CD4-positive, CD25-positive, alpha-beta regulatory T cell (primary cell): ENCODE measurements at places on chromosomes 1 and 21. TPM values are rescaled to one million over a fixed set of nuclear protein-coding genes. Genes with fewer than 3 reads are reported as not detected.

DNA sequence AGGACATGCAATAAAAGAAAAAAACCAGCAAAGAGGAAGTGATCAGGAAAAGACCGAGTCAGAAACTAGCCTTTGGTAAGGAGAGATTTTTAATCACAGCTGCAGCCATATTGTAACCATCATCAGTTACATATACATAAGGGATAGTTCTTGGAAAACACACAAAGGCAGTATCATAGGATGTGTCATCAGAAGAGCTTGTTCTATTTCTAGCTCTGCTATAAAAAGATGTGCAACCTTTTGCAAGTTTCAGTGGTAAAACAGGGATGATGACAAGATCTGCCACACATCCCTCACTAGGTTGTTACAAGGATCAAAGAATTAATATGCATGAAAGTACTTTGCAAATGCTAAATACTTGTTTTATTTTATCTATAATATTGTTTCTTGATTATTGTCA lies 342.0 kb downstream of the VAV3 start:
- no peak for DNase-seq

GRCh38 chr1:228007049-228007800 lies 427 bp downstream of the WNT3A start:
- no peak for DNase-seq

DNA sequence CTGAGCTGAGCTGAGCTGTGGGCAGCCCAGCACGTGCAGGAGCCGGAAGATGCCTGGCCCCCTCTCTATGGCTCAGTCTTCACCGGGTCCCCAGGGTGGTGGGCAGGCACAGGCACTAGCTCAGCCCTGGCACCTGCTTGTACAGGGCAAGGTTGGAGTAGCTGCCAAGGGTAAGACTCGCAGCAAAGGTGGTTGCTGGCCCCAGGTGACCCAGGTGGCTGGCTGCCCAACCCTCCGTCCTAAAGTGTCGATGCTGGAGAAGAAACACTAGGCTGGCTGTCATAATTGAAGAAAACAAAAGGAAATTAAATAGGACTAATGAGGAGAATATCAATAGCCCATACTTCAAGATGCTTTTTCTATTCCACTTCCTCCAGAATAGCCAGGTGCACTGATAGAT lies 77.1 kb upstream of the ACTL8 start:
- no peak for DNase-seq

- DNase-seq: no peak
These were observed 11.4 kb upstream of the TSPEAR start for GRCh38 chr21:44722731-44723130.

GRCh38 chr1:30323841-30324240 lies 399.5 kb downstream of the MATN1 start:
- DNase-seq: no peak

- no peak for DNase-seq
These were observed 5.0 kb downstream of the CHODL start for GRCh38 chr21:18249672-18250071.

- no peak for DNase-seq
These were observed 652.5 kb downstream of the KIF26B start for GRCh38 chr1:245807306-245807705.

DNA sequence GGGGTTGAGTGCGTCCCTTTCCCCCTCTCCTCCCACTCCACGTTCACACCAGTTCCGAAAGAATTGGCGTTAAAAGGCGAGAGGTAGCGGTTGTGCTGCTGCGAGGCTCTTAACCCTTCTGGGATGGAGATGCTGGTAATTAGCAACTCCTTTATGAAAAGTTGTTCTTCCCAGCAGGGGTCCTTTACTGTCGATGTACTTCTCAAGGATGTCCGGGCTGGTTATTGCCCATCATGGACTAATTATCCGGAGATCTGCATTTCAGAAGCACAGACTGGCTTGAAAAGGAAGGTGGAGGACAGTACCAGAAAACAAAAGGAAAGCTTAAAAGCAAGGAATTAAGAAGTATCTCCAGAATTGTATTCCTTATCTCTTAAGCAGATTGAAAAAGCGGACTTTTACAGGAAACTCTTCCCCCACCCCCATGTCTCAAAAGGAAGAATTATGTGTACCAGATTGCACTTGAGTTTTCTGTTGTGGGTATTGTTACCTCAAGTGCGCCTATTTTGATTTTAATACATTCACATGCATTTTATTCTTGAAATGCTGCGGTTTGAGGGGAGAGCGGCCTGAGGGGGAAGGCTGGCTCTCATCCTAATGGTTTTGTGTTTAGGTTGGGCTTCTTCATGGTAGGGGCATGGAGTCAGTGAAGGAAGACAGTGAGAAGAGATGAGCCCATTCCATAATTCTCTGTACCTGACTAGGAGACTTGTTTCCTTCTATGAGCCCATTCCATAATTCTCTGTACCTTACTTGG lies 1.5 kb downstream of the AK4 start:
- no peak for DNase-seq

DNA sequence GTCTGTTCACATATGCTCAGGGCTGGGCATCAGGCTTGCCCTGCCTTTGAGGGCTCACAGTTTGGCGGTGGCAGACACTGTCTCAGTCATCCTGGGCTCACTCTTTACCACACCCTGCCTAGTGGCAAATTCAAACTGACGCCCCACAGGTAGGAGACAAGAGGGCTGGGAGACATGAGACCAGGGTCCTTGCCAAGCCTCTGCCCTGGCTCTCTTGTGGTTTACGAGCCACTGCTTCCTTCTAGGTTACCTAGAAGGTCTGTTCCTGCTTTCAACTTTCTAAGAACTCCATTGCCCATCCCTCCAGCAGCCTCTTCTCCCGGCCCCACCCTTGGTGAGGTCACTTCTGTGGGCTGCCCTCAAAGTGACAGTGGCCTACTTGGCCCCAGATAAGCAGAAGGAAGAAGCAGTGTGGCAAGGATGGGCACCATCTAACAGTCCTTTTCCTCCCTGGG lies 10.5 kb downstream of the KIF21B start:
- DNase-seq: no peak

GRCh38 chr21:39346206-39346605 lies 2.7 kb downstream of the HMGN1 start:
- DNase-seq: no peak

DNA sequence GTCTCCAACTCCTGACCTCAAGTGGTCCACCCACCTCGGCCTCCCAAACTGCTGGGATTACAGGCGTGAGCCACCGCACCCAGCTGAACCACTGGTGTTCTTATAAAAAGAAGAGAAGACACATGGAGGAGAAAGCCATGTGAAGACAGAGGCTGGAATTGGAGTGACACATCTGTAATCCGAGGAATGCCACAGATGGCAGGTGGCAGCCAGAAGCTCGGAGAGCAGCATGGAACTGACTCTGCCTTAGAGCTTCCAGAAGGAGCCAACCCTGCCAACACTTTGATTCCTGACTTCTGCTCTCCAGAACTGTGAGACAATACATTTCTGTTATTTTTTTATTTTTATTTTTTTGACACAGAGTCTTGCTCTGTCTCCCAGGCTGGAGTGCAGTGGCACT lies 59.0 kb upstream of the ATP2B4 start:
- no peak for DNase-seq

DNA sequence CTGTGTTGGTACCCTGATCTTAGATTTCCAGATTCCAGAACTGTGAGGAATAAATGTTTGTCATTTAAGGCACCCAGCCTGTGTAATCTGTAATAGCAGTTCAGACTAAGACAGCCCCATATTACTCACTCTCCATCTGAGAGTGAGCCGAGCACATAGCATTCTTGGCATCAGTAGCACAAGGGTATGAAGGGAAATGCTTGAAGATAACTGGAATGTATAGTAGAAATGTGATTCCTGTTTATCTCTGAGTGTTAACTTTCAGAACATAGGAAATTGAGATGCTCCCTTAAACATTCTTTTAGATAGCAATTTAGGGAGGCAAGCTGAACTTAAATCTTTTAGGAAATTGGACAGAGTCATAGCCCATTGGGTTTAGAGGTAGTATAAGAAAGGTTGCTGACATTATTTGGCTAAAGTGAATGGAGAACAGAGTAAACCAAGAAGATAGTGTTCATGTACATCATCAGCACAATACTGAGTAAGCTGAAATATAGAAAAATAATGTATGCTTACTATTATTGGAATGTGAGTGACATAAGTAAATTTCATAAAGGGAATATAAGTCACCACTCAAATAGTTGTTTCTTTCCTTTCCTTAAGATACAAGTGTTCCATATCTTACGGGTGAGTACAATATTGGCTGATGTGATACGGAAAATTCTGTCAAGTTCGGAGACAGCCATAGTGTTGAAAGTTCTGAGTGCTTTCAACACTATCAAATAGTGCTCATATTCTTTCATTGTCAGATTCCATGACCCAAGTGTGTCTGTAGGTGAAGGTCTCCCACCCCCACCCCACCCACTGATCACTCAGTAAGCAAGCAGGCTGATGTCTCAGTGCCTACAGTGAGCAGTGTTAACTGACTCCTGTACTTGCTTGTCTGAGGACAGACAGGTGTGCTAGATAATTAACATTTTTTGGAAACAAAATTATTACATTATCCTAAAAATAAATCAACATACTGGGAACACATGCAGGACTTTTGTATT lies 73.7 kb downstream of the LRRC8D start:
- DNase-seq: no peak

DNA sequence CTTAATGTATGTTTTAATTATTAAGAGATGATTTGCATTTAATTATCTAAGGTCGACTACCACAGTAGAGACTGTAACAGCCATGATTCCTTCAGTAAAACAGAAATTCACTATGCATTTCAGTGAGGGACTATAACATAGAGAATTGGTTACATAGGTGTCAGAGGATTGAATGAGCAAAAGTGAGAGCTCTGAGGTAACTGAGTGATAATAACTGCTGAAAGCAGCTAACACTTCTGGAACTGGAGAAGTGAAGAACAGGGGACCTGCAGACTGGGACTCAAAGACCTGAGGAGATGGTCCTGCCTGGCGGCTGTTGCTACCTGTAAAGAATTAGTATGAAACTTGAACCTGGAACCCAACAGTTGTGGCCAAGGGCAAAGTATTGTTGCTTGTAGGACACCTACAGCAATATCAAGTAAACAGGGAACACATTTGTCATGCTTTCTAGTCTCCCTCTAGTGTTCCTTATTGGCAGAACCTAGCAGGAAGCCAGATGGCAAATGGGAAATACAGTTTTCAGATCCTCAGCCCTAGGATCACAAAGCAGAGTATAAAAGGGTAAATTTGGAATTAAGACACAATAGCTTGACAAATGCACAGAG lies 110.6 kb downstream of the HS2ST1 start:
- no peak for DNase-seq

- peak; percentile 75 for DNase-seq
These were observed 450 bp upstream of the POU3F1 start for GRCh38 chr1:38046884-38047602.

DNA sequence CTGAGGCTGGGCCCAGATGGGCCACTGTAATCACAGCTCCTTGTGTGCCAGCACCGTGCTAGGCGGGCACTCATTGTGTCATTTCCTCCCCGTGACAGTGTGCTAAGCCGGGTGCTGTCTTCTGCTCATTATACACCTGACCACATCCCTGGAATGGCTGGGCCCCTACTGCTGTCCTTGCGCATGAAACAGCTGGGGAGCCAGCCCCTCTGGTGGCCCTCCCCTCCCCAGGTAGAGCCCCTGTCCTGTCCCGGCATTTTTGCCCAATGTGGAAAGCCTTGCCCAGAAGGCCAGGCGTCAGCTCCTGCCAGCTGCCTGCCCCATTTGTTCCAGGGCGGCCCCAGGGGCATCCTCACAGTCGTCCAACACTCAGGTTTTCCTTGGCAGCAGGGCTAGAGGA lies 107.4 kb upstream of the CASZ1 start:
- no peak for DNase-seq

GRCh38 chr21:15010645-15011044 lies 54.2 kb downstream of the NRIP1 start:
- DNase-seq: no peak

DNA sequence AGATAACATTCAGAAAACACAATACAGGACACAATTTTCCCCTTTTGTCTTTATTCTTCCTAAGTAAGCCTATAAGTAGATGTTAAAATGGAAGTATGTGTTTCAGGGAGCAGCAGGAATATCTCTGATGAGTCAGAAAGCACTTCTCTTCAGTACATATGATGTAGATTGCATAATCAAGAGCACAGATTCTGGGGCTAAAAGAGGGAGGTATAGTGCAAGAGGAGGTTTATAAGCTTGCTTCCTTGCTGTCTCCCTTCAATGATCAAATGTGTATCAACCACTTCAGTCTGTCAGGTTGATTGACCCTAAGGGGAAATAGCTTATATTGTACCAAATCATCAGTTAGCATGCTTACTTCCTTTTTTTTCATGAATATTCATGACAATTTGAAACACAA lies 822.8 kb downstream of the BRINP3 start:
- no peak for DNase-seq

- no peak for DNase-seq
These were observed 18.7 kb downstream of the HTR6 start for GRCh38 chr1:19683351-19683750.

GRCh38 chr1:235357485-235358373 lies 9.5 kb upstream of the TBCE start:
- no peak for DNase-seq

DNA sequence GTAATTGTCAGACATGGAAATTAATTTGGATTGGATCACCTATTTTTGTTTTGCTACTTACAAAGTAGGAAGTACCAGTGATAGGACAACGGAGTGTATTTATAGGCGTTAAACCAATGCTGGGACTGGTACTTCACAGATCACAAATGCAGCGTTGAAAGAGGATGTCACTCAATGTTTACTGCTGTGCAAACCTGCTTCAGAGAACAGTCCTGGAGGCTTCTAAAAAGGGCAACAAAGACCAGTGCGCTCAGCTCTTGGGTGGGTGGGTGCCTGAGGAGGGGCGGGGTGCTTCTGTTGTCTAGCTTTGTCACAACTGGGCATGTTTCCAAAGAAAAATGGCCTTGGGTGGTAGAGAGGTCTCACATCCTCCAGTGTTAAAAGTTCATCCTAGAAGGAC lies 2.1 kb downstream of the C1orf21 start:
- no peak for DNase-seq

The GABRD gene
- 0.22 TPM for total RNA-seq

The MMP23B gene
- total RNA-seq: 4.1 TPM

The TMEM200B gene
- not detected for total RNA-seq

The IFI44L gene
- 19.1 TPM for total RNA-seq
